ENCODE measurements at places on chromosomes 13 and 19.

- DNase-seq: no peak
Observed at GRCh38 chr13:51067210-51067701, 43.8 kb downstream of the C13orf42 start.

GRCh38 chr19:41431426-41432386 lies 4.5 kb upstream of the B3GNT8 start:
- no peak for DNase-seq

DNA sequence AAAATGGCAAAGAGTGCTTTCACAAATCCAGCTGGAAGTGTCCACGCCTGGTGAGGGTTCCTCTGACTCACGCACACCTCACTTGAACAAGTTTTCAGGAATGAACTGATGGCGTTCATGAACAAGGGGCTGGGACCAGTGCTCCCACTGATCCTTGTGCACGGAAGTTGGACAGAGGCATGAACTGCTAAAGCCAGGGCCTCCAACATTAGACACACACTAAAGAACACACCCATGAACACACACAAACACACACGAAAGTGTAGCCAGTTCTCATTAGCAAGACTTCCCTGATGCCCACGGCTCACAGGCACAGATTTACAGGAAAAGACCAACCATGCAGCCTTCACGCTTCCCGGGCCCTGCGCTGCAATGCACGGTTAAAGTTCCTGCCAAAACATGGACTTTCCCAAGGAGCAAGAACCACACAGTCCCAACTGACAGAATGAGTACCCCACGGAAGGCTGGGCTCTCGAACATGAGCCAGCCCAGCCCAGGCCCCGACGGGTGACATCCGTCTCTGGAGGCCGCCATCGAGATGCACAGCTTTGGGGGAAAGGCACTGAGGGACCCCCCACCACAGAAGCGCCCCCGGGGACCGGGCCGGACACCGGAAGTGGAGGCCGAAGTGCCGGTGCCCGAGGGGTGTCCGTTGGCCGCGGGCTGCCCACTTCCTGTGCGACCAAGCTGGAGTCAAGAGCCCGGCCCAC lies 808 bp downstream of the DNMT1 start:
- DNase-seq: no peak

- DNase-seq: no peak
Observed at GRCh38 chr19:53389978-53390377, 5.0 kb upstream of the ZNF765 start.

GRCh38 chr19:56217039-56217949 lies 15.2 kb downstream of the ZSCAN5C start:
- no peak for DNase-seq

DNA sequence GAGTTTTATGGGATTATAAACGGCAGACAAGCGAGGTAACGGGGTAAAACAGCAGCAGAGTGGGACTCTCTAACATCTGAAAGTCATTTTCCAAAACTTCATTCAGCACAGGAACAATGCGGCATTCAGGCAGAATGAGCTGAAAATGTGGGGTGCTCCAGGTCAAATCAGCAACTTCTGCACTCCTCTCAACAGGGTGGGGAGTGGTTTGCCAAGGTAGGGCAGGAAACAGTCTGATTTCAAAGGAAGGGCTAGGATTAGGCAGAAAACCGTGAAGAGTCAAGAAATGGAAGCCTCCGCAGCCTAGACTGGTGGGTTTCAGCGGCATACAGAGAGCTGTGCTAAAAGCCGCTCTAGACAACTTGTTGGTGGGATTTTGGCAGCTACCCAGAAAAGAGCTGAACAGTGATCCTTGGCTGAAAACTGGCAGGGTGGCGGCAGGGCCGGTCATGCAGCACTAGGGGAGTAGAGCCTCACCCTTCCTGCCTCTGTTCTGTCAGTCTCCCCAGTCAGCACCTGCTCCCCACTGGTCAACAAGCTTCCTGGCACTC lies 154.2 kb upstream of the KLF12 start:
- no peak for DNase-seq

DNA sequence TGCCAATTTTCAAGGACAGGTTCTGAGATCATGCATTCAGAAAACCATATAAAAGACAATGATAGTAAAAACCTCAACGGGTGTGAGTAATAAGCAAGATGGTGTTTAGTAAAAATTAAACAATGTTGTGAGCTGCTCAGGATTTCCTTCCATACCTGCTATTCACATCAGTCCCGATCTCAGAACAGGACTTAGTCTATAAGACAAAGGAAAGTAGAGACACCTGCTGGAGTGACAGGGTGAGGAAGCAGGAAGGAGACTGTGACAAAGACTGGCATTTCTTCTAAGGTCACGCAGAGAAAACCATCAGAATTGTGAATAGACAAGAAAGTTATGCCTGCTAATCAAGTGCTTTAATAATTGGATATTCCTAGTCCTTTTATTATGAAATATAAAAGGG lies 648.0 kb downstream of the DACH1 start:
- DNase-seq: no peak

DNA sequence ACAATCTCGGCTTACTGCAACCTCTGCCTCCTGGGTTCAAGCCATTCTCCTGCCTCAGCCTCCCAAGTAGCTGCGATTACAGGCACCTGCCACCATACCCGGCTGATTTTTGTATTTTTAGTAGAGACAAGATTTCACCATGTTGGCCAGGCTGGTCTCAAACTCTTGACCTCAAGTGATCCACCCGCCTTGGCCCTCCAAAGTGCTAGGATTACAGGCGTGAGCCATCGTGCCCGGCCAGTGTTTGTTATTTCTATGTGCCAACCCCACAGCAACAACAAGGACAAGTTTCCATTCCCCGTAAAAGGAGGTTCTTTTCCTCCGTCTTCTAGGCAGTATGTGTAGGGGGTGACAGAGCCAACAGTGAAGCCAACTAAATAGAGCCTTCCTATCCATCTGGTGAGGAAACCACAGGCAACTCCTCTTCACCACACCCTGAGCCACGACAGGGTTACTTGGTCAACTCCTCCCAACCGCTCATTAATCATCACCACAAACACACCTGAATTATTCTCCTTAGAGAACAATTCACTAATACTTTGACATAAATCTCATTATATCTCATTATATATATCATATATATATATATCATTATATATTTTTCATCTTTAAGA lies 25.5 kb downstream of the FOXO1 start:
- DNase-seq: no peak

DNA sequence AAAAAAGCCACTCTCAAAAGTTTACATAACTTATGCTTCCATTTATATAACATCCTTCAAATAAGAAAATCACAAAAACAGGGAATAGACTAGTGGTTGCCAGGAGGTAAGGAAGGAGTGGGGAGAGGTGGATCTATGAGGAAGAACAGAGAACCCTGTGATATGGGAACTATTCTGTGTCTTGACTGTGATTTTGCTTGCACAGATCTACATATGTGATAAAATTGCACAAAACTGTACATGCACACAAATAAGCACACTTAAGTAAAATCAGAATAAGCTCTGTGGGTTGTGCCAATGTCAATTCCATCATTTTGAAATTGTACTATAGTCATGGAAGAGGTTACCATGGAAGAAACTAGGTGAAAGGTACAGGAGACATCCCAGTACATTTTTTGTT lies 121.6 kb upstream of the SGCG start:
- DNase-seq: no peak

DNA sequence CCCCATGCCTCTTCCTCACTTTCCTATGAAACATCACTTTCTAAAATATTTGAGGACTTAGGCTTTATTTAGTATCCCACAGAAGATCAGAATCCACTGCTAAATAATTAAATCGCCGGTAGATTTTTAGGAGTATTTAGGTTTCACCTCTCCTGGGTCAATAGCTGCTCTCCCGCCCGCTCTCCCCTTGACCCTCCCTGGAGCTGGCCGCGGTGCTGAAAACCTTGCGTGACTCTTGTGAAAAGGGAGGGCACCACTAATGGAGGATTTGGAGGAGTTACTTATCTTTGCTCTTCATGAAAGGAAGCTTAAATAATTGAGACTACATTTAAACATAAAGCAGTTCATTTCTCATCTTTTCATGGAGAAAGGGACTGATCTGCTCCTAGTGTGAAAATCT lies 14.1 kb downstream of the POU4F1 start:
- DNase-seq: no peak

- DNase-seq: no peak
Observed at GRCh38 chr13:84653915-84654534, 771.8 kb upstream of the SLITRK1 start.

DNA sequence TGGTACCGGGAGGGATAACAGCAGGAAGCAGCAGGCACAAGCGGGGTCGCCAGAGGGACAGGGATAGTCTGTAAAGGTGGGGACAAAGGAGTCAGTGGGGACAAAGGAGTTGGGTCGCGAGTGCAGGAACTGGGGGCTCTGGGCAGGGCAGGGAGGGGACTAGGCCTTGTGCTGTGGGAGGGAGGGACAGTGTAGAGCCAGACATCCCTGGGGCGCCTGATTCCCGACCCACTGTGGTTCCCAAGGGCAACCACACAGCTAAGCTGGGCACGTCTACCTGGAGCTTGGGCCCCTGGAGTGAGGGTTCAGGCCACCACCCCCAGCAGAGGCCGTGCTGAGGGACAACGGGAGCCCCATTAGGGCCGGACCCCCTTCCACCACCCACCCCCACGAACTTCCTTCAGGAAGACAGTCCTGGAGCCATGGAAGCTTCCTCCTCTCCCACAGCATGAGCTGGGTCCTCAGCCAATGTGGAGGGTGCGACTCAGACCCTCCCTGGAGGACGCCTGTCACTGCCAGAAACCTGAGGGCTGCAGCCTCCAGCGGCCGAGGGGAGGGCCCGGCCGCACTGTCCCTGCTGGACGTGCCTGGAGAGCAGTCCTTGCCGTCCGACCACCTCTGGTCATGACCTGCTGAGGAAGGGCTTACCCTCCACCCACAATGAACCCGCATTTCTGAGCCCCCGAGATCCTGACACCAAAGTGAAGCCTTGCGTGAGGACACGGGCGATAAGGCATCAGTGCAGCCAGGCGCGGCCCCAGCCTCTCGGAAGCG lies 77.9 kb downstream of the SPACA7 start:
- no peak for DNase-seq

GRCh38 chr13:32261567-32261966 lies 53.6 kb downstream of the ZAR1L start:
- DNase-seq: no peak

DNA sequence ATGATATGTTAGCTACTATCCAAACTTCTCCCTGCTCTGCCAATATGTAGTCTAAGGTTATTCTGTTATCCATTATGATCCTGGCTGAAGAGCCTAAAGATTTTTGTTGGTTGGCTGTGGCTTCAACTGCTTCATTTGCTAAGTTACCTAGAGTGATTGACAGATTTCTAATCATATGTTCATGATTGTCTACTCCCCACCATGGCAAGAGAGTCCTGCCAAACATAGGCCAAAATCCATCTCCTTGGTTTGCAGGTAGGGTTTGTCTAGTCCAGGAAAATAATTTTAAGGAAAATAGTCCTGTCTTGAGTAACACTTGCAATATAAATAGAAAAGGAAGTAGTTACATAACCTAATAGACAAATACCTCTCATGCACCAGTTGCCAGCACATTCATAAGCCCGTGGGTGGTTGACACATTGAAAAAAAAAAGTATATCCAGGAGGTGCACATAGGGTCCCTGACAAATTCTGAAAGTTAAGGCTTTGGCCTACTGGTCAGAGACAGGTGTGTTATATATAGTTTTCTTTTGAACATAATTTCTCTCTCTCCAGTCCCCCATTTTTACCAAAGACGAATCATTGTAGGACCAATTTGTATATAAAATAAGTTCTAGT lies 5.4 kb upstream of the CBY2 start:
- no peak for DNase-seq

GRCh38 chr13:48885027-48885395 lies 90.7 kb upstream of the FNDC3A start:
- DNase-seq: no peak

- DNase-seq: peak; percentile 14
Observed at GRCh38 chr19:16062789-16063188, 13.5 kb upstream of the TPM4 start.

DNA sequence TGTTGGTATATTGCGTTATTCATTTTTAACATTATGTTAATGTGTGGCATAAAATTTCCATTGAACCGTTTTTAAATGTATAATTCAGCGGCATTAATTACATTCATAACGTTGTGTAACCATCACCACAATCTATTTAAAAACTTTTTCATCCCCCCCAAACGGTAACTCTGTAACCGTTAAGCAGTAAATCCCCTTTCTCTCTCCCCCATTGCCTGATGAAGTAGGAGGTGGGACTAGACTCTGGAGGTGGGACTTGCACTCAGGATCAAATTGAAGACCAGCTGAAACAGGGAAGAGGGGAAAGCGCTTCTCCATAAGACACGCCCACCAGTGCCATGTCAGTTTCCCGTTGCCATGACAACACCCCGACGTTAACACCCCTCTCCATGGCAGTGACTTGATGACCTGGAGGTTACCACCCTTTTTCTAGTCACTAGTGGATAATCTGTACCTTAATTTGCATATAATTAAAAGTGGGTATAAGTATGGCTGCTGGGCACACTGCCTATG lies 16.8 kb downstream of the CLEC11A start:
- DNase-seq: no peak

- no peak for DNase-seq
Observed at GRCh38 chr13:76697288-76697687, 188.9 kb downstream of the KCTD12 start.

DNA sequence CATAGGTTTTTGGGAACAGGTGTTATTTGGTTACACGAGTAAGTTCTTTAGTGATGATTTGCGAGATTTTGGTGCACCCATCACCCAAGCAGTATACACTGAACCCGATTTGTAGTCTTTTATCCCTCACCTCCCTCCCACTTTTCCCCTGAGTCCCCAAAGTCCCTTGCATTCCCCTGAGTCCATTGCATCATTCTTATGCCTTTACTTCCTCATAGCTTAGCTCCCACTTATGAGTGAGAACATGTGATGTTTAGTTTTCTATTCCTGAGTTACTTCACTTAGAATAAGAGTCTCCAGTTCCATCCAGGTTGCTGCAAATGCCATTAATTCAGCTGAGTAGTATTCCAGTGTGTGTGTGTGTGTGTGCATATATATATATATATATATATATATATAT lies 97.2 kb upstream of the EDNRB start:
- DNase-seq: no peak

GRCh38 chr13:41117869-41118268 lies 14.7 kb downstream of the KBTBD6 start:
- DNase-seq: no peak

DNA sequence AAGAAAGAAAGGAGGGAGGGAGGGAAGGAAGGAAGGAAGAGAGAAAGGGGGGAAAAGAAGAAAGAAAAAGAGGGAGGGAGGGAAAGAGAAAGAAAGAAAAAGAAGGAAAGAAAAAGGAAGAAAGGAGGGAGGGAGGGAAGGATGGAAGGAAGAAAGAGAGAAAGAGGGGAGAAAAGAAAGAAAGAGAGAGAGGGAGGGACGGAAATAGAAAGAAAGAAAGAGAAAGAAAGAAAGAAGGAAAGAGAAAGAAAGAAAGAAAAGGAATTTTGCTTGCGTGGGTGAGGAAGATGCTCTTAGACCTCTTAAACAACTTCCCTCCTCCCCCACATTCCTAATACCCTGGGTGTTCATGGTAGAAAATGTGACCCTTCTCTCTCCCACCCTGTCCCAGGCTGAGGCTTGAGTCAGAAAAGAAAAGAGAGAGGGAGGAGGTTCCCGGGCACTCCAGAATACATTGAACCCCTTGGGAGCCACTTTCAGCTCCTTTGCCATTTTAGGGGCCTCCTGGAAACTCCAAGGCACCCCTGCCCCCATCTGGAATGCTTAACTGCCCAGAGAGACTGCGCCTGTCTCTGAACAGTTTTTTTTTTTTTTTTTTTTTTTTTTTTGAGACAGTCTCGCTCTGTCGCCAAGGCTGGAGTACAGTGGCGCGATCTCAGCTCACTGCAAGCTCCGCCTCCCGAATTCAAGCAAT lies 9.2 kb upstream of the KANK3 start:
- DNase-seq: no peak

GRCh38 chr19:11554160-11554559 lies 4.9 kb downstream of the ELOF1 start:
- DNase-seq: no peak
